Suppressor macrophage treated with lipopolysaccharide for 1 hour (primary cell): ENCODE measurements at places on chromosomes 7 and 10.

DNA sequence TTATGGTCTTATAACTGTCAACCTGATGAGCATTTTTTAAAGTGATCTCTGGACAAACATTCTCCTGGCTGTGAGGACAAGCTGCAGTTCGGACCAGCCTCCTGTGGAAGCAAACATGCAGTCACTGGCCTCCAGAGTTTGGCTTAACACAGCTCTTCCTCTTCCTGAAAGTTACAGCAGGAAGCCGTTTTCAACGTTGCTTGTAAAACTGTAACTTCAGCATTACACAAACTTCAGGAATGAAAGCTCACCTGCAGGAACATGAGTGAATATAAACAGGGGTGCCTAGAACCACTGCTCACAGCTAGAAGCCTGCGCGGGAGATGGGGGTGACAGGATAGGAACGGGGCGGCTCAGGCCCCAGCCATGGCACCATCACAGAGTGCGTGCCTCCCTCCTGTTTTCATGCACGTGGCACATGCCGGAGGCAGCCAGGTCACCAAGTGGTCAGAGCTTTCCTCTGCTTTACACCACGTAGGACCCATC, 292.9 kb upstream of the PITRM1 start:
- DNase-seq = peak; percentile 41

- no peak for DNase-seq
Measured at GRCh38 chr10:132915411-132915810, 27.0 kb downstream of the CFAP46 start.

DNA sequence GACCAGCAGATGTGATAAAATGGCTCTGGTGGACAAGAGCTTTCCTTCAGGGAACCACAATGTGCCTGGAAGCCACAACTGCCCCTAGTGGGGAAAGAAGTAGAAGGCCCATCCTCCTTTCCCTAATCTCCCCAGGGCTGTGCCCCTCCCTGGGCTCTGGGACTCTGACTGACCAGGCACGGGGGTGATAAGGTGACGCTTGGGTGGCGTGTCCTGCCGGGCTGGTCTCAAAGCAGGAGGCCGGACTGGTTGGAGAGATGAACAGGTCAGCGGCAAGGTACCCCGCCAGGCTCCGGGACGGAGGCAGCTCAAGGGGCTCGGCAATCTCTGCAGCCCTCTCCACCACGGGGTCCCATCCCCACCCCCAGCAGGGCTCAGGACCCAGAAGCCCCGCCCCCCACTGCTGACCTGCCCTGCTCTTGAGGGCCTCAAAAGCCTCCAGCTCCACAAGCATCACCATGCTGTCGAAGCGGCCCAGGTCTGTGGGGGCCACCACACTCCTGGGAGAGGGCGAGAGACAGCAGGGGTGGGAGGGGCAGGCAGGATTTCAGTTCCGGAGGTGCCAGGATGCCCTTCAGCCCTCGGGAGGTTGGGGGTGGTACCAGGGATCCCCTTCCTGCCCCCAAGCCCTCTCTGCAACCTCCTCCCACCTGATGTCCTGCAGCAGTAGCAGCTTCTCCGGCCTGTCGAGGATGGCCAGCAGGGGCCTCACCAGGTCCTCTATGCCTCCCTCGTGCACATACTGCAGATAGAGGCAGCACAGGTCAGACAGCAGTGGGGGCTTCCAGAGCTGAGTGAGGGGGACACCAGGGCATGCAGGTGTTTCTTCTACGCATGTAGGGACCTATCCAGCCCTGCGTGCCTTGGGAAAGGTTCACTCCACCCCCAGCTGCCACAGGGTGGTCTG, 12.2 kb downstream of the LZTS2 start:
- no peak for DNase-seq

- peak; percentile 98 for DNase-seq
Measured at GRCh38 chr7:155291045-155291530, 6.6 kb upstream of the INSIG1 start.

DNA sequence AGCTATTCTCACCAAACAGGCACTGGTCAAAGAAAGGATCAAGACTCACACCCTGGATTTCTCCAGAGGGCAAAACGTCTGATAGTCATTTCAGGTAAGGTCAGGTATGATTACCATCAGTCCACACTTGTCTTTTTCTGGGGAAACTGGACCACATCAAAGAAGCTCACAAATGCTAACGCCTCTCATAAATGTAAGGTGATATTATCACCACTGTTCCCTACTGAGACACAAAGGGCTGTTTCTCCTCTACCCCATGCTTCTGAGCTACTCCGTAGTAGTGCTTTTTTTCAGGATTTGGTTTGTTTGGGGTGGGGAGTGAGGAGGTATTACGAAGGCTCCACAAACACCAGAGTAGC, 51.6 kb downstream of the CREB3L2 start:
- no peak for DNase-seq

- no peak for DNase-seq
Measured at GRCh38 chr10:70212277-70212676, 21.0 kb downstream of the PPA1 start.

DNA sequence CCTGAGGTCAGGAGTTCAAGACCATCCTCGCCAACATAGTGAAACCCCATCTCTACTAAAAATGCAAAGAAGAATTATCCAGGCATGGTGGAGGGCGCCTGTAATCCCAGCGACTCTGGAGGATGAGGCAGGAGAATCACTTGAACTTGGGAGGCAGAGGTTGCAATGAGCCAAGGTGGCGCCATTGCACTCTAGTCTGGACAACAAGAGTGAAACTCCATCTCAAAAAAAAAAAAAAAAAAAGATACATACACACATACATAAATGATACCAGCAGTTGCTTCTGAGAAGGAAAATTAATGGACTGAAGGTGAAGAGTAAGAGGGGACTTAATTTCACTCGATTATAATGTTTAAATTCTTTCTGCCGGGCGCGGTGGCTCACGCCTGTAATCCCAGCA, 40.2 kb upstream of the PAX2 start:
- DNase-seq = no peak

DNA sequence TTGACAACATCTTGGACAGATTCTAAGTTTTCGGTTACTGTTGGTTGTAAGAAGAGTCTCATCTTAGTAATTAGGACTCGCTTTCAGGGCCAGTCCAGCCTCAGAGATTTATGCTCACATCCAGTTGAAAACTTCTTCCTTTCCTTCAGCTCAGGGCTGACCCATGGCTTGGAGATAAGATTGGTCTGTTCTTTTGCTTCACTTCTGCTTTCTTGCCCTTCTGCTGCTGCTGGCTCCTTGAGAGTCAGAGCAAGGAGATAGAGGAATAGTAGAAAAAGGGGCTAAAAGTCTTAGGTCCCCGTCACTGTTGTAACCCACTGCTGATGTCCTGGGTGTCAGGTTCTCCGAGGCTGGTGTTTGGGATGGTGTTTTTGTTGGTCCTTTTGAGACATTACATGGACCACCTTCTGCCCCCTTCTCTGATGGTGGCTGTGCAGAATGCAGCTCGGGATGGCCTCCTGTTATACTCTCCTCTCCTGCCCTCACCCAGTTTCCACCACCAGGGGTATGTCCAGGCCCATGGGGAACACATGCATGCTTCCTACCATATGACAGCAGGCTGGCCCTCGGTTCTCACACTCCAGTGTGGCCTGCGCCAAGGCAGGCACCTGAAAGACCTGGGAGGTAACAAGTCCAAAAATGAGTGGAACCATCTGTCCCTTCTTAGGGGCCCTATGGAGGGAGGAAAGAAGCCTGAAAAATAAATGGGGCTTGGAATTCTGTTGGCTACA, 67.8 kb upstream of the PCBD1 start:
- no peak for DNase-seq

GRCh38 chr10:117666166-117666565, 123.6 kb downstream of the EMX2 start:
- no peak for DNase-seq

GRCh38 chr10:61363006-61363405, 90.2 kb downstream of the TMEM26 start:
- no peak for DNase-seq

DNA sequence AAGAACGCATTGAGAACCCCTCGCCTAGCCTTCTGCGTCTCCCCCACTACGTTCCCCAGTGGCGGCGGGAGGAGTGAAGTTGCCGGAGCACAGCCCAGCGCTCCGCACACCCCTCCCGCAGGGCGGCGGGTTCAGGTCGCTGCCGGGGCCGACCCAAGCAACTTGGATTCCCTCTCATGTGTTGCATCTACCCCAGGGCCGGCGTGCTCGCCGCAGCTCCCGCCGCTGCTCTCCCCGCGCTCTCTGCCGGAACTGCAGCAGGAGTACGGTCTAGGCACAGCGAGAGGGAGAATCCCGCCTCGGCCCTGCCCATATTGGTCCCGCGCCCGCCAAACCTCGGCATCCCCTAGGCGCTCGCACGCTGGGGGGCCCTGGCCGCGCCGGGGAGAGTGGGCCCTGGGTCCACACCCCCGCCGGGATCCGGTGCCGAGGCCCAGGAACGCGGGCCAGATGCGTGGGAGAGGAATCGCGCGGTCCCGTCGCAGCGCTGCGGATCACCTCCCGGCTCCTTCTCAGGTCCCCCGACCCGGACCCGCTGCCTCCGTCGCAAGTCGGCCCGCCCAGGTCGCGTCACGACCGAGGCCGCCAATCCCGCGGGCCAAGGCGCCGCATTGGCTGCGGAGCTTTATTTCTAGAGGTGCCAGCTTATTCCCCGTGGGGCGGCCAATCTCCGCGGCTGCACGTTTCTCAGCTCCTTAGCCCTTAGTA, 648 bp upstream of the TMEM243 start:
- DNase-seq = peak; percentile 85

DNA sequence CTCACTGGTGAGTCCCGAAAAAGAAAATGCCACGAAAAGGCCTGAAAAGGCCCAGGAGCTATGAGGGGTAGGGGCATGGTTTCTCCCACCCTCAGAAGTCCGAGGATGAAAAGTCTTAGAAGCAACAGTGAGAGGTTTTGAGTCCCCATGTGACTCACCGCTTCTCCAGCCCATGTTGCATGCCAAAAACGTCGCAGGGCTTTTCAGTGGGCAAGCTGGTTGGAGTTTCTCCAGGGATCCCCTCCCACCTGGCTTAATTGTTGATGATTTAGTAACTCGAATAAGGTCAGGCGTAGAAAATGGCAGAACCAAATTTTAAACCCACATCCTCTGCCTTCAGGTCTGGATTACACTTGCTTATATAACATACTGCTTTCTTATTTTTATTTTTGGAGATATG, 96.3 kb upstream of the ARMC3 start:
- no peak for DNase-seq

DNA sequence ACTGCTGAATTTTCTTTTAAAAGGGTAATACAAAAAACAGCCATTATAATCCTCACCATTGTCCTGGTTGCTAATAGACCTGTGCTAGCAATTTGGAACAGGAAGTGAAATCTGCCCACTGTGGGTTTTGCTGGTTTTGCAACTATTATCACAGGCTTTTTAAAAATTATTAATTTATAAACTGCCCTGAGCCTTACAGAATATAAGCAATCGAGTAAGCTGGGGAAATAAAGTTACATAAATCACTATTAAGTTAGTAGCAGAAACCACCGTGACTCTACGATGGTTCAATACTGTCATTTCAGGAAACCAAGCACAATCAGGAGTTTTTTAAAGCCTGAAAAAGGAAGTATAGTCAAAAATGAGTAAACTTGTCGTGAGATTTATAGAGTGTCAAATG, 62.3 kb downstream of the TMEM26 start:
- peak; percentile 43 for DNase-seq
